Fibroblast of skin of abdomen (primary cell): ENCODE measurements at places on chromosomes 4 and X.

GRCh38 chrX:109793191-109793590 is 60.1 kb upstream of the ACSL4 start:
- no peak for DNase-seq

DNA sequence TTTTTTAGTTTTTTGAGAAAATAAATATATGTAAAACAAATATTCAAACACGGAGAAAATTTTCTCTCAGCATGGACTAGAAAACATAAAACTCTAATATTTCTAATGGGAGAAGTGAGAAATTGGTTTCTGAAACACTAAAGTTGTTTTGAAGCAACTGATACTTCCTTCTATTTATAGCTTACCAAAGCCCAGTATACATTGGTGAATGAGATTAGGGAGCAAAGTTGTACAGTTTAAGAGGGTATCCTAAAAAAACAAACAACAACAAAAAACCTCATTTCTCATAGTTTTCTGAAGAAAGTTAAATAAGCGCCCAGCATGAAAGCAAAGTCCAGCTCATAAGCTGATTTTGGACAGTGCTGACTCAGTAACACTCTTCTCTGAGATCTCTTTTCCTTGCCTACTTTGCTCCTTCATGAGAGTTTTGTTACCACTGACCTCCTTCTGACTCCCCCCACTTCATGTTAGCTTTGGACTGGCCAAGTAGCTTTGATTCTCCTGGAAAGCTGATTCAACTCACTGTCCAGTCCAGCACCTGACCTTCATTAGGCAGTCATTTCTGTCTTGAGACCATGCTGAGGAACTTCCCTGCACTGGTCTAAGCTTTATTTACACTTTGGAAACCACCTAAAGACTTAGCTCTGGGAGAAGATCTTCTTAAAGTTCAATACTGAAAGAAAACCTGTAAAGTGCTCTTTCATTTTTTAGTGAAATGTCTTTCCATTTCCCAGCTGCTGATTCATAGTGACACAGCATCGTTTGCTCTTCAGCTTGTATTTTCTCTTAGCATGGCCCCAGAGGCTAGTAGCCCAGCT is 21.8 kb upstream of the P2RY10 start:
- DNase-seq = no peak

GRCh38 chr4:48262926-48263325 is 6.7 kb downstream of the TEC start:
- DNase-seq = peak; percentile 16

DNA sequence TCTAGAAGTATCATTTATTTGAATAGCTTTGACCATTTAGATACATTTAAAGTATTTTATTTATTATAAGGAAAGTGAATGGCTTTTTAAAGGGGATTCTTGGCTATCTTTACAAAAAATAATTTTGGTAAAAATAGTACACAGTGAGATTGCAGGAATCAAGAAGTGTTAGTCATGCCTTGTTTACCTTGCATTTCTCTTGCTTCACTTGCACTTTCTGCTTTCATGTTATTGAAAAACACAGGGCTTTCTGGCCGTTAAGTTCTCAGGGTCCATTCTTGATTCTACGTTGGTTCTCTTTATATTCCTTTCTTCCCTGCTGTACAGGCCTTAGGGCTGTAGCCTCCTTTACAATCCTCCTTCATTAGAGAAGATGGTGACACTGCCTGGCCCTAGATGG is 21.8 kb upstream of the SEC24D start:
- no peak for DNase-seq

GRCh38 chrX:24515447-24515846 is 50.4 kb downstream of the PDK3 start:
- DNase-seq = no peak
